Activated naive CD4-positive, alpha-beta T cell (primary cell): ENCODE measurements at places on chromosomes 11 and 22.

DNA sequence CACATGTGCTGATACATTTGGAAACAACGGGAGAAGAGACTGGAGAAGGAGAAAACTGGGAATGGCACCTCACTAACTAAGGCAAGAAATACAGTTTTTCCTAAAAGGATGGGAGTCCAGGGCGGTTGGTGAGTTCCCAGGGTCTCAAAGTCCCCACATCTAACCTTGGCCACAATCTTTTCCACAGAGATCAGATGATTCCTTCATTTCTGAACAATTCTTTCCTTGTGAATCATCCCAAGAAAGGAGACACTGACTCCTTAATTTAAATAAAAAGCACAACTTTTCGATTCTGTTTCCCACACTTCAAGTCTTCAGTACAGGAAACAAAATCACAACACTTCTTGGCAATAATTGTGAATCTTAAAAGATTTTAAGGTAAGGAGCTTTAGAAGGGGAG, 384.7 kb downstream of the DCDC1 start:
- DNase-seq: no peak

- no peak for DNase-seq
These were observed 28.5 kb downstream of the LRRC74B start for GRCh38 chr22:21074102-21074715.

- no peak for DNase-seq
These were observed 62.0 kb downstream of the FLRT1 start for GRCh38 chr11:64097468-64098317.

DNA sequence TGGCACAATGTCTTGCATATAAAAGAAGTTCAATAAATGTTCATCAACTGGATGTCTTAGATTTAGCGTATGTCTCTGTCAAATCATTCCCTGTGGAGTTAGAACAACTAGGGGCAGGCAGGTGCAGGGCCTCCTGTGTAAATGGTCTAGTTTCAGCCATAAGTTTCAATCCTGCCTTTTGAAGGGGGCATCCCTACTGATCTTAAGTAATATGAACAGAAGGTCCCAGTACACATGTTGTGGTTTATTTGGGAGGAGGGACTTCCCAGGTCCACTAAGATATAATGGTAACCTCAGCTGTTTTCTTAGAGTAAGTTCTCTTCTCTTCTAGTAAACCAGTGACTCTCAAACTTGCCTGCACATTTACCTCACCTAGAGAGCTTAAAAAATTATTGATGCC, 19.8 kb downstream of the TTC12 start:
- no peak for DNase-seq

GRCh38 chr22:27443306-27443705, 358.2 kb downstream of the MN1 start:
- DNase-seq: no peak

GRCh38 chr11:101880222-101880621, 34.6 kb upstream of the CEP126 start:
- DNase-seq: no peak

GRCh38 chr11:57302489-57302888, 22.3 kb downstream of the TNKS1BP1 start:
- no peak for DNase-seq

- no peak for DNase-seq
These were observed 607.9 kb upstream of the B3GAT1 start for GRCh38 chr11:135019899-135020298.

DNA sequence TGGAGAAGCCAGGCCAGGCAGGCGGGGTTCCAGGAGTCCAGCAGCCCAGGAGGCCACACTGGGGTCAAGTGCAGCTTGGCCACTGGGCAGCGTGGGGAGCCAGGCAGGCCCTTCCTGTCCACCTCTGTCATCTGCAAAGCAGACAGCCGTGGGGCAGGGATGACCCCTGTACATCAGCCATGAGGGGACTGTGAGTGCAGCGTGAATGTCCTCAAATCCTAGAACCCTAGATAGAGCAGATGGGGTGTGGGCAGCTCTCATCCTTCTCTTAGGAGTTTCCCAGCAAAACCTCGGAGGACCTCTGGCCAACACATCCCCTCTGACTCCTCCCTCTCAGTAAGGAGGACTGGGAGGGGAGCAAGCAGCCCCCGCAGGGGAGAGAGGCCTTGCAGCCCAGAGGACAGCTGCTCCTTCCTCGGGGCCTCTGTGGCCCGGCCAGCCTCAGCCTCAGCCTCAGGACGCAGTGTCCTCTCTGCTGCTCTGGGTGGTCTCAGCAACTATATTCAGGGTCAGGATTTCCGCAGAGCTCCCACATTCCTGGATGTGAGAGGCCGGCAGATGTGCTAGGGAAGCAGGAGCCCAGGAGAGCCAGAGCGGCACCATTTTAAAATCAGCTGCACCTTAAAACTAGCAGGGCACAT, 820.5 kb downstream of the BRD1 start:
- no peak for DNase-seq

GRCh38 chr11:114301927-114302326, 5.7 kb downstream of the NNMT start:
- DNase-seq: no peak

DNA sequence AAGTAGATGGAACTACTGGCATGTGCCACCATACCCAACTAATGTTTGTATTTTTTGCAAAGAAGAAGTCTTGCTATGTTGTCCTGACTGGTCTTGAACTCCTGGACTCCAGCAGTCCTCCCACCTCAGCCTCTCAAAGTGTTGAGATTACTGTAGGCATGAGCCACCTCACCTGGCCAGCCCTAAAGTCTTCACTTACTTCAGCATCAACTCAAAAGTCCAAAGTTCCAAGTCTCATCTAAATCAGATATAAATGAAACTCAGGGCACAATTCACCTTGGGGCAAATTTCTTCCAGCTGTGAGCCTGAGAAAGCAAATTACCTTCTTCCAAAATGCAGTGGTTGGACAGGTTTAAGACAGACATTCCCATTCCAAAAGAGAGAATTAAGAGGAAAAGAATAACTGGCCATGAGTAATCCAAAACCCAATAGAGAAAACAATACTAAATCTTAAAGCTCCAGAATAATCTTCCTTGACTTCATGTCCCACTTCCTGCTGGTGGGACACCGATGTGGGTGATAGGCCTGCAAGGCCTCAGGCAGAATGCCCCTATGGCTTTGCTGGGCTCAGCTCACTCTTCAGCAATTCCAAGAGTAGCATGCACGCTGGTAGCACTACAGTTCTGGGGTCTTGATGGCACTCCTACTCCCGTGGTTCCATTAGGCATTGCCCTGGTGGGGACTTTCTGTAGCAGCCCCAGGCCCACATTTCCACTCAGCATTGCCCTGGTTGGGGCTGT, 50.3 kb downstream of the TUG1 start:
- no peak for DNase-seq

GRCh38 chr22:49896201-49896600, 22.0 kb downstream of the ALG12 start:
- DNase-seq: no peak

DNA sequence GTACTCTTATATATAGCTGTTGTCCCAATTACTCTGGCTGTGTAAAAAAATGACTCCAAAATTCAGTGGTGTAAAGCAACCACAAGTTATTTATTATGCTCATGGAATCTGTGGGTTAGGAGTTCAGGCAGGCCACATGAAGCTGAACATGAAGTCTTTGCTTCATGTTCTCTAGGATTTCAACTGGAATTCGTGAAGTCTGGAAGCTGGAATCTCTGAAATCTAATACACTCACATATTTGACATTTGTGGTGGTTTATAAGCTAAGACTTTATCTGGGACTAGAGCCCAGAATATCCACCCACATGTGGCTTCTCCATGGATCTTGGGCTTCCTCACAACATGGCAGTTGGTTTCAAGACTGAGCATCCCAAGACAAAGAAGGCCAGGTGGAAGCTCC, 430.6 kb downstream of the MIAT start:
- no peak for DNase-seq

DNA sequence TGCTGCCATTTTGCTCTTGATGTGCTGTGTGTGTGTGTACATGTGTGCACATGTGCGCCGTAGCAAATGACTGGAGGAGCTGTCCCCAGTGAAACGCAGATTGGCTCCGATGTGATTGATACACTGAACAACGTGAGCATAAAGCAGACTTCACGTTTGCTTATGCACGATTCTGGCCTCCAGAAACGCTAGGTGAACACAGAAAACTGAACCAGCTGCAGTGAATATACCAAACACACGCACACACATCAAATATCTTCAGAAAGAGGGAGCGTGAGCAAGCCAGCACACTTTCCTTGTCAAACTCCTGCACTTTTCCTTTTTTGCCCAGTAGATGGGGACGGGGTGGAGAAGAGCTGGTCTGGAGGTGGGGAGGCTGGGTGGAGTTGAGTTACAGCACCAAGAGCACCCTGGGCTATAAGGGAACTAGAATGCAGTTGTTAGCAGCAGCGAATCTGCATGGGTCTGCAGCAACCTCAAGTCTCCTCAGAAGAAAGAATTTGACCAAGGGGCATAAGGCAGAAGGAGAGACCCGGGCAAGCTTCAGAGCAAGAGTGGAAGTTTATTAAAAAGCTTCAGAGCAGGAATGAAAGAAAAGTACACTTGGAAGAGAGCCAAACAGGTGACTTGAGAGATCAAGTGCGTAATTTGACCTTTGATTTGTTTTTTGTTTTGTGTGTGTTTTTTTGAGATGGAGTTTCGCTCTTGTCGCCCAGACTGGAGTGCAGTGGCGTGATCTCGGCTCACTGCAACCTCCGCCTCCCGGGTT, 77.8 kb upstream of the CADM1 start:
- no peak for DNase-seq

DNA sequence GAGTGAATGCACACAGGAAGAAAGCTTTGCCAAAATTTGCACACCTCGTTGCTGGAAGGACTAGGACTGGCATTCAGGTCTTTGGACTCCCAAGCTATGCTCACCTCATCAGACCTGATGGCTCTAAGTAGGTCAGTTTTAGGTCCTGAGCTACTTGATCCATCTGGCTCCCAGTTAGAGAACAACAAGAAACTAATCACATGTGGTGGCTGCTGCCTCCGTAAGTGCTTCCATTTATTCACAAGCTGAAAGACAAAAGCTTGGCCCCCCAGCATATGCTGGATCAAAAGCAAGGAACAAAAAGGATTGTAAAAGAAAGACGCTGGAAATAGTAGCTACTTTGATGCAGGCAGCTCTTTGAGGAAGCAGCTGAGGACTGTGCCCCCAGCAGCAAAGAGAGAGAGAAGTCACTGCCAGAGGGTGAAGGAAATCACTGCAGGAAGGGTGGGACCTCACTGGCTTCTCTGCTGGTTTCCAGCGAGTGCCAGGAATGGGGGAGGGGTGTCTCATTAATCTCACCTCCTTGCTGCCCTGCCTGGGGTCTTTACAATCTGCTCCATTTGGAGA, 268.9 kb downstream of the KIRREL3 start:
- no peak for DNase-seq

- no peak for DNase-seq
These were observed 1.5 kb downstream of the IFITM5 start for GRCh38 chr11:297586-298405.

- DNase-seq: no peak
These were observed 685.9 kb upstream of the LRRC4C start for GRCh38 chr11:42145311-42145710.

DNA sequence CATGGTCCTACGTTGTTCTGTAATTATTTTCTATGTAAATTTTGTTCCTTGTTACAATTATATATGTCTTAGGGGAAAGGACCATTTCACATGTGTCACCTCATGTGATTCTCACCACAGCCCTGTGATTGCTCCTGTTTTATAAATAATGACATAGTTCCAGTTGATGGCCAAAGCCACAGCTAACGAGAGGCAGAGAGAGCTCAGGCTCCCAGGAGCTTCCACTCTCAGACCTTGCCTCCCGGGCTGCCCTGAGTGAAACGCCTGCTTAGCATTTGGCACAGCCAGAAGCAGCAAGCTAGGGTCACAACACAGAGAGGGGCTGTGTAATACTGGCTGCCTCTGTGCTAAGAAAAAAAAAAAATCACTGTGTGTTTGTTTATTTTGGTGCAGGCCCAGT, 5.9 kb downstream of the TMEM121B start:
- DNase-seq: no peak

DNA sequence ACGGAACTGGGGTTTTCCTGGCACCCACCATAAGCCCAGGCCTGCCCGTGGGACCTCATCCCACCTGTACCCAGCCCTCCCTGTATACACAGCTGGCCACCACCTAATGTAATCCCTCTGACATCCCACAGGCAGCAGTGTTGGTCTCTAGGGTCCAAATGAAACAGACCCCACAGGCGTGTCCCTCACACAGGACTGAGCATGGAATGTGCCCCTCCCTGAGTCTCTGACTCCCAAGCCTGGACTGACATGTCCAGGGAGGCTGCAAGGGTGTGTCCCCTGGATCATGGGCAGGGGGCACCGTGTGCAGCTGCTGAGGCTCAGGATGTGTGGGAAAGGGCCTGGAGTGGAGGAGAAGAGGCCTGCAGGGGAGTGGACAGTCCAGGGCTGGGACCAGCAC, 50.6 kb upstream of the PPARA start:
- DNase-seq: no peak

DNA sequence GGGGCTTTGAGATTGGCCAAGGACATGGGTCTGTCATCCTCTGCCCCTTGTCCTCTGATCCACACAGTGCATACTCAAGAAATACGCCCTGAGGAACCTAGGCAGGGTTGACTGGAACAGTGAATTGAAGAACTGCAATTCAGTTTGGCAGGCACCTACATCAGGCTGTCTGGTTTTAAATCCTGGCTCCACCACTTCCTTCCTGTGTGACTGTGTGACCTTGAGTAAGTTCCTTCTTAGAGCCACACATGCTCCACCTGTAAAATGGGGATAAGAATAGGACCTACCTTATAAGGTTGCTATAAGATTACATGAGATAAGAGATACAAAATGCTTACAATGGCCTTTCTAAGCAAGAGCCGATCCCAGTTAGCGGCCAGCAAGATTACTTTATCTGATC, 15.8 kb upstream of the TCF20 start:
- no peak for DNase-seq

- no peak for DNase-seq
These were observed 18.7 kb downstream of the IGF2 start for GRCh38 chr11:2120359-2121100.

- no peak for DNase-seq
These were observed 2.0 kb downstream of the SYNGR1 start for GRCh38 chr22:39351689-39352214.

DNA sequence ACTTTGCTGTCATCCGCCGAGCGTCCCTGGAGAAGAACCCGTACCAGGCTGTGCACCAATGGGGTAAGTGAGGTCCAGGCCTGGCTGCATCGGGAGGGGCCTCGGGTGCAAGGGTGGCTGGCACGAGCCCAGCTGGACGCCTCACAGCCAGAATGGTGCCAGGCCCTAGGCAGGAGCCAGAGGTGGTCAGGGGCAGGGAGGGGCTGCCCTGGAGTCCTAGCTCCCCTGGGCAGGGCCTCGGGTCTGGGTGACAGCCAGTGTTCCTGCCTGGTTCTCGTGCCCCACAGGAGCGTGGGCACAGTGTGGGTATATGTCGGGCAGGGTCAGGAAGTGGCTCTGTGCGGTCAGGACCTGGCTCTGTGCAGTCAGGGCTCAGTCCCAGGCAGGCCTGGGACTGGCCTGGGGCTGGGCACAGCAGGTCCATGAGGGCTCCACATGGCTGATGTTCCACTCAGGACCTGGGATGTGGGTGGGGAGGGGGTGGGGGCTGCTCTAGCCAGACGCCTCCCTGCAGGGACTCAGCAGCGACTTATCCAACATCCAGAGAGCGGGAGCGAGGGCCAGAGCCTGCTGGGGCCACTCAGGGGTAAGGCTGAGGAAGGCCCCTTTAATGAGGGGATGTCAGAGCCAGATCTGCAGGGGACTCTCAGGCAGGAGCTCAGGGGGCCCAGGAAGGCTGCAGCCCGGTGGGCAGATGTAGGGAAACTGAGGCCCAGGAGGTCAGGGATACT, 1.2 kb downstream of the TSPAN32 start:
- no peak for DNase-seq
